Putamen (tissue), 1 donor: ENCODE measurements at places on chromosomes 12 and 14.

DNA sequence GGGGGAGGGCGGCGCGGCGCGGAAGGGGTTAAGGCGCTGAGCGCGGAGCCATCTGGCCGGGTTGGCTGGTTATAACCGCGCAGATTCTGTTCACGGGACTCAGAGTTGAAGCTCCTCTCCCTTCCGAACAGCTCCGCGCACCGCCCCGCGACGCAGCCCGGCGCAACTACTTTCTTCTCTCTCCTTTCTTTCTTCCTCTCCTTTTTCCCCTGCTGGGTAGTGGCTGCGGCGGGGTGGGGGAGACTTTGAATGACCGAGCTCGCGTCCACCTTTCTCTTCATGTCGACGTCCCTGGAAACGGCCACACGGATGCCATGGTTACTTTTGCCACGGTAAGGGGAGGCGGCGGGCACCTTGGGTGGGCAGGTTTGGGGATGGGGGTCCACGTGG, at the start of gene NTF3:
Gene NTF3 (plus strand): TSS at position 98 of the 390 bp plus-strand sequence. CDS start 217 bp downstream, at position 315.
- DNase-seq = no peak

DNA sequence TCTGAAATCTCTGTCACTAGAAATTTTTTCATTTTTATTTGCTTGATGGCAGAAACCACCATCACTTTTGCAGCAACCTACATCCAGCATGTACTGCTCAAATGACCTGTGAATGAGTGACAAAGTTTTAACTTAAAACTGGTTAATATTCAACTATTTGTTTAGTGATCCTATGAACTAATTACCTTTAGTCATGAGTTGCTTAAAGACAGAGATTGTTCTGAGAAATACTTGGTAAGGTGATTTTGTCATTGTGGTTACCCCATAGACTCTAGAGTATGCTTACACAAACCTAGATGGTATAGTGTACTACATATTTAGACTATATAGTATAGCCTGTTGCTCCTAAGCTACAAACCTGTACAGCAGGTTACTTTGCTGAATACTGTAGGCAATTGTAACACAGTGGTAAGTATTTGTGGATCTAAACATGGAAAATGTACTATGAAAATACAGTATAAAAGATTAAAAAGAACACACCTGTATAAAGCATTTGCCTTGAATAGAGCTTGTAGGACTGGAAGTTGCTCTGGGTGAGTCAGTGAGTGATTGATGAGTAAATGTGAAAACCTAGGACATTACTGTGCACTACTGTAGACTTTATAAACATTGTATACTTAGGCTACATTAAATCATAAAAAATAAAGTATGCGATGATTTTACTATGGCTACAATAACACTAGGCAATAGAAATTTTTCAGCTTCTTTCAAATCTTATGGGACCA, 256.6 kb upstream of the PPFIA2 start:
- no peak for DNase-seq

DNA sequence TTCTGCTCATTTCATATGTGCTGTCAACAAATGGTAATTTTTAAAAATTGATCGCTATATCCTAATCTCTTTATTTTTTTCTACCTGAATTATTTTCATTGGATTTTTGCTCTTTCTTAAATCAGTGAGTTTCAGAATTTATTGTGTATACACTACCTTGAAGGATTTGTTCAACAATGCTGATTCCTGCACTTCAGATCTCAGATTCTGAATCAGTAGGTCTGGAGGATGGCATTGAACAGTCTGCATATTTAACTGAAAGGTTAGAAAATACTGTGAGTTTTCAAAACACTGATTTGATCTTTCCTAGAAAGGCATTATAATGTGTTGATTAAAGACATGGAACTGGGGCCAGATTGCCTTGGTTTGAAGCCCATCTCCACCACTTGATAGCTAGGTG, 1.6 kb downstream of the G2E3 start:
- no peak for DNase-seq

DNA sequence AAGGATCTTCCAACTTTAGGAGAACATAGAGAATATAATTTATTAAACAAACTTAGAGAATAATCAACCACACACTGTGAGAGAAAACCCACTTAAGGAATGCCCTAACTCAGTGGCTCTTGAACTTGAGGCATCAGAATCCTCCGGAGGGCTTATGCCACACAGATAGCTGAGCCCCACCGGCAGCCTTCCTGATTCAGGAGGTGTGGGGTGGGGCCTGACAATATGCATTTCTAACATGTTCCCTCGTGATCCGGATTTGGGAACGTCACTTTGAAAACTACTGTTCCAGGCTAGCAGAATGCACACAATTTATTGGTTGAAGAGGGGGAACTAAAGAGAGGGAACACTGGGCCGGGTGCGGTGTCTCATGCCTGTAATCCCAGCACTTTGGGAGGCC, 2.0 kb upstream of the SOAT2 start:
- DNase-seq = no peak

- peak; percentile 19 for DNase-seq
Measured at GRCh38 chr12:111322336-111323250, 46.3 kb downstream of the PHETA1 start.

DNA sequence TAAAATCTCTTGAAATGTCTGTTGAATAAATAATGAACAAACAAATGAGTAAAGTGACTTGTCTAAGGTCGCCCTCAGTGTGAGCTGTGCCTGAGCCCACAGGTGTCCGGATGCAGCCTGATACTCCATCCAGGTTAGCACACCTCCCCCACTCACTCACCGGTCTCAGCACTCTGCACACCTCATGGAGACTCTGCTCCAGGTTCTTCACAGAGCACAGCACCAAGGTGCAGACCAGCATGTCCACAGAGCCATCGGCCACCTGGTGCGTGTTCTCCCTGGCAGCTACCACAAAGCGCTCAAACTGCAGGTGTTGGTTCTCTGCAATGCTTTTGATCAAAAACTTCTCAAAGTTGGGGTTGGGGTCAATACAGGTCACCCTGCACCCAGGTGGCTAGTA, 4.1 kb upstream of the KRT7 start:
- DNase-seq = no peak

GRCh38 chr12:30134229-30134628, 350.5 kb upstream of the TMTC1 start:
- no peak for DNase-seq

GRCh38 chr12:47980197-47980596, 16.8 kb downstream of the TMEM106C start:
- no peak for DNase-seq

GRCh38 chr12:28088566-28089272, 101.5 kb upstream of the CCDC91 start:
- no peak for DNase-seq

- DNase-seq = no peak
Measured at GRCh38 chr12:107955966-107956643, 173.0 kb upstream of the WSCD2 start.

DNA sequence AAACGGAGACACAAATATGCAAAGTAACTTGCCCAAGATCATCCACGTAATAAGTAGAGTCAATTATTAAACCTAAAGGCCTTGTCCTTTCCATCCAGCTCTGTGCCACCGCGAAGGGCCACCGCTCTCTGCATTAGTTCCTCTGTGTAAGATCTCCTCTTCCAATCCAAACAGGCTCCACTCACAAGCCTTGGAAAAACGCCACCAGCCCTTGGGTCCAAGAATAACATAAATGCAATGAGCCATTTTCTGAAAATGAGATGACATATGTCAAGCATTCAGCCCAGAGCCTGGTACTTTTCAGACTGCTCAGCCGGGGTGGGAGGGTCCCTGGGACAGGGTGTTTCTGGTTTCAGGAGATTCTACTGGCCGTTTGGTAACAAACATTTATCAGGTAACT, 30.0 kb downstream of the DGLUCY start:
- DNase-seq = no peak

DNA sequence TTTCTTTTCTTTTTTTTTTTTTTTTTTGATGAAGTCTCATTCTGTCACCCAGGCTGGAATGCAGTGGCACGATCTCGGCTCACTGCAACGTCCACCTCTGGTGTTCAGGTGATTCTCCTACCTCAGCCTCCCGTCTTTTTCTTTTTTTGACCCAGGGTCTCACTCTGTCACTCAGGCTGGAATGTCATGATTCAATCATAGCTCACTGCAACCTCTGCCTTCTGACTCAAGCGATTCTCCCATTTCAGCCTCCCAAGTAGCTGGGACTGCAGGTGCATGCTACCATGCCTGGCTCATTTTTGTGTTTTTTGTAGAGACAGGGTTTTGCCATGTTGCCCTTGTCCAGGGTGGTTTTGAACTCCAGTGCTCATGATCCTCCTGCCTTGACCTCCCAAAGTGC, 12.0 kb downstream of the FUT8 start:
- no peak for DNase-seq

- no peak for DNase-seq
Measured at GRCh38 chr12:126430921-126431320, 1365.7 kb downstream of the AACS start.

DNA sequence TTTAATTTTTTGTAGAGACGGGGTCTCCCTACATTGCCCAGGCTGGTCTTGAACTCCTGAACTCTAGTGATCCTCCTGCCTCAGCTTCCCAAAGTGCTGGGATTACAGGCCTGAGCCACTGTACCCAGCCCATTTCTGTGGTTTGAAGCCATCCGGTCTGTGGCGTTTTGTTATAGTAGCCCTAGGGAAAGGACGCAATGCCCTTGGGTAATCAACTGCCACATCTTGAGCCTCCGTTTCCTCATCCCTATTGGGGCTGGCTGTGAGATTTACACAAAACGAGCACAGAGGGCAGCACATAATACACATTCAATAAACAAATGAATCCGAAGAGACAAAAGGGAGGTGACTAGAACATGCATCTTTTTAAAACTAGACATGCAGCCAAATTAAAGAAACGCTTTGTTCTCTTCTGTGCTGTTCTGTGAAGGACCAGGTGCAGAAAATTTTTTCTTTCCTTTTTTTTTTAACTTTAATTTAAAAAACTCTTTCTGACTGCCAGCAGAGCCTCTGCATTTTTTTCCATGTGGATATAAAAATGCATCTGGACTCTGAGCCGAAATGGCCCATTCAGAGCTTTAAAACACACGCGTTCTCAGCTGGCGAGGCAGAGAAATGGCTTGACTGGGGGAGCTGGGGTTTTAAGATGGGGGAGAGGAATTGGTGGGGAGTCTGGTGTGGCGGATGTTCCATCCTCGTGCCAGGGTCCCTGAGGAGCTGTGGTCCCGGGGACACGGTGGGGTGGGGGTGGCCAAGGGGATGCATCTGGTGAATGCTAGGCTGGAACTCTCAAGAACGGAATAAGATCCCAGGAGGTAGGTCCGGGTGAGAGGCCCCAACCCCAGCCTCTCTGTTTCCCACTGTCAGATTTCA, 119.0 kb downstream of the RBM19 start:
- DNase-seq = no peak

DNA sequence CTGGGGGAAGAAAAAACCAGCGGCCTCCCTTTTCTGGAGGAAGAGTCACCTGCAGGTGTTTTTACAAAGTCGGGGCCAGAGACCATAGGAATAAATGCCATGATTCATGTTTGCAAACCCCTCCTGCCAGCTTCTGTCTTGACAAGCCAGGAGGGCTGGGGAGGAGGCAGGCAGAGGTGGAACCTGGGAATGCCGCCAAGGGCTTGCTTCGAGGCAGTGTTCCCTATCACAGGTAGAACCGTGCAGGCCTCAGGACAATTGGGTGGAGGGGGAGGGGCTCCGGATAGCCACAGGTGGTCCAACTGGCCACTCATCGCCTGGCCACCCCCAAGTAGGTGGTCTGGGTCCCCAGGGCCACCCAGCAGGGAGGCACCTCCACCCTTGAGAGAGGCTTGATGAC, 14.2 kb upstream of the DLK1 start:
- no peak for DNase-seq

DNA sequence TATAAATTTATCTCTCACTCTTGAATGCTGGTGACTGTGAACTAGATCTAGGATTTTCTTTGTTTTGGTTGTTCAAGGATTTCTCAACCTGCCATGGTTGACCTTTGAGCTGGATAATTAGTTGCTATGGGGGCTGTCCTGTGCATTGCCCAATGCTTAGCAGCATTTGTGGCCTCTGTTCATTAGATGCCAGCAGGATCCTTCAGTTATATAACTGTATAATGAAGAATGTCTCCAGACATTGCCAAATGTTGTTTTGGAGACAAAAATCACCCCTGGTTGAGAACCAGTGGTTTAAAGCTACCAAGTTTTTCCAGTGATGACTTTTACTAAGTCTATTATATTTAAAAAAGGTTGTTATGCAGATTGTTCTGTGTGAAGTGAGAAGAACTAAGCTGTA, 147.9 kb upstream of the STXBP6 start:
- DNase-seq = no peak

- DNase-seq = no peak
Measured at GRCh38 chr12:59499774-59500173, 96.1 kb upstream of the SLC16A7 start.

DNA sequence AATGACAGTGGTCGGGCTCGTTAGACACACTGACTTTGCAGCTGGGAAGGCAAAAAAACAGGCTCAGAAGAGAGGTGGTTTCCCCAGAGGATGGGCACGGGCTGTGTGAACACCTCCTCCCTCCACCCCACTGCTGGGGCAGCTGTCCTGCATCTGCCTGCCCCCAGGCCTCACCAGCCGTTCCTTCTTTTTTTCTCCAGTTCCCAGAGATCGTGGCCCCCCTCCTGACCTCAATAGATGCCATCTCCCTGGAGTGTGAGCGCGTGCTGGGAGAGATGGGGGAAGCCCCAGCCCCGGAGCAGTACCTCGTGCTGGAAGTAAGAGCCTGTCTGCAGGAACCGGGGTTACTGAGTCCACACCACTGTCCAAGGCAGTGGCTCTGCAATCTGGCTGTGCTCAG, 17.4 kb downstream of the MVK start:
- DNase-seq = no peak

DNA sequence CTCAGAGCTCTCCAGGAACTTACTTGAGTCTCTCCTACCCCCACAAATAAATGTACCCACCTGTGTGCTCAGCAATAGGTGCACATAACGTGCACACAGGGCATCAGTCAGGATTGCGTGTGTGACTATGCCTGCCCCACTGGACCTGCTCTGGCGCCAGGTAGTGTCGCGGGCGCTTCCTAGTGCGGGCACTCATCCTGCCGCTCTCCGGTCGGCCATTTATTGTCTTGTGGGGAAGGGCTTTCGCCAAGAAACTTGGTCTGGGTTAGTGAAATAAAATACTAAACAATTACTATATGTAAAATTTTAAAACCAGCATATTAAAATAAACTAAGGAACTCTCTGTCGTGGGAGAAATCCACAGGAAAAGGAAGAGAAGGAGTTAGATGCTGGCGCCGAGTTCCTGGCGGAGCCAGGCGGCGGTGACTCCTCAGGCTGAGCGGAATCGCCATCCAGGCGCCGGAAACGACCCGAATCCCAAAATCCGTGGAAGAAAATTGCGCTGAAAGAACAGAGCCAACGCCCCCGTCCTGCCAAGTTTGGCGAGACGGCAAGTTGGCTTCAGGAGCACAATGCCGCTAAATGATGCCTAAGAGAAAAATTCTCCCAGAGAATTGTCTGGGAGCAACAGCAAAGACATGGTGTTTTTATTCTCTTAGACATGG, 7.9 kb upstream of the HOXC13 start:
- no peak for DNase-seq
